Kidney (tissue), 22 donors: ENCODE measurements at places on chromosomes 3 and 15. TPM values are rescaled to one million over a fixed set of nuclear protein-coding genes. Genes with fewer than 3 reads are reported as not detected.

Gene GPR15
- total RNA-seq, result not detected

Gene CYP11A1
- 0.13 TPM for total RNA-seq

Gene POMGNT2
- 15.4 TPM for total RNA-seq

Gene PRKCD
- total RNA-seq, result 26.6 TPM

Gene CHRNA7
- 1.6 TPM for total RNA-seq

Gene TMEM108
- 0.91 TPM for total RNA-seq

Gene GRAMD2A
- 5.4 TPM for total RNA-seq

Gene RTP1
- total RNA-seq, result not detected

Gene LINGO1
- 3.9 TPM for total RNA-seq

Gene VEPH1
- 17.8 TPM for total RNA-seq

Gene ITIH4
- 15.4 TPM for total RNA-seq

Gene FSTL1
- 193 TPM for total RNA-seq

Gene CNTN4
- total RNA-seq, result 13.4 TPM

Gene LRRIQ4
- total RNA-seq, result not detected

Gene ROPN1B
- total RNA-seq, result not detected
